ENCODE measurements at places on chromosomes 13 and 19. TPM values are rescaled to one million over a fixed set of nuclear protein-coding genes. Genes with fewer than 3 reads are reported as not detected.

GRCh38 chr13:114142640-114143490, 10.4 kb upstream of the RASA3 start:
- H3K4me1 ChIP-seq = peaks cover 67% of the 10 kb centered on the region
- DNase-seq = peak; percentile 92

Gene CYP4F8
- not detected for polyA plus RNA-seq

Gene P2RY11
- 14.7 TPM for polyA plus RNA-seq

DNA sequence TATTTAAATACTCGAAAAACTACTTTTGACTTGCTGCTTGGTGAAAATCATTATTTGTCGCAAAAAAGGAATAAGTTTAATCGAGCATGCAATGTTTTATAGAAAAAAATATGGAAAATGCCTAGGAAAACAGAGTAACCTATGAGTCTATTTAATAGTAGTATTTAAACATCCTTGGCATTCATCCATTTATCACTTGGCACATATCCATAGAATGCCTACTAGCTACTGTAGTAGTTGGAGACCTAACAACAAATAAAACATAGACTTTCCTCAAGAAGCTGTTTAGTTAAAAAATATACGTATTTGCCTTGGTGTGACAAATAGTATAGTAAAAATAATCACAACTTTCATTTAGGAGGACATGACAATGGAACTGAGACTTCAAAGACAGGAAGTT, 302.1 kb downstream of the DIAPH3 start:
- H3K27me3 ChIP-seq = no peaks in the 10 kb centered on the region
- no peaks in the 10 kb centered on the region for H3K36me3 ChIP-seq
- no peak overlapping the region for H3K27ac ChIP-seq
- H3K4me3 ChIP-seq = no peak overlapping the region

DNA sequence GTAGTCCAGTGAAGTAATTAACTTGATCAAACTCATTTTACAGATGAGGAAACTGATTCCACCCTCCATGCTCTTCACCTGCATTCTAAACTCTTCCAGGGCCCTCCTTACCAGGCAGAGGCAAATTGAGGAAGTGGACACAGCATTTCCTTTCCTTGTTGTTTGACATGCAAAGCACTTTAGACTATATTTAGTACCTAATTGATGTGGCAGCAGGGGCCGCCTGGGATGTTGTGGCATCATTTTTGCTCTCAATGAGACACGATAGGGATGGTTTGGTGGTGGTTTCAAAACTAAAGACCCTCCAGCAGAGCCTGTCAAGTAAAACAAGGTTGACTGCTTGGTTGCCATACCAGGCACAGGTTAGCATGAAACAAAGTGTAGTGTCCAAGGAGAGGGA, 7.9 kb downstream of the SIPA1L3 start:
- no peak overlapping the region for H3K4me3 ChIP-seq
- DNase-seq = no peak
- peak overlapping the region; percentile 73 for H3K27ac ChIP-seq
- H3K36me3 ChIP-seq = peaks cover 17% of the 10 kb centered on the region

DNA sequence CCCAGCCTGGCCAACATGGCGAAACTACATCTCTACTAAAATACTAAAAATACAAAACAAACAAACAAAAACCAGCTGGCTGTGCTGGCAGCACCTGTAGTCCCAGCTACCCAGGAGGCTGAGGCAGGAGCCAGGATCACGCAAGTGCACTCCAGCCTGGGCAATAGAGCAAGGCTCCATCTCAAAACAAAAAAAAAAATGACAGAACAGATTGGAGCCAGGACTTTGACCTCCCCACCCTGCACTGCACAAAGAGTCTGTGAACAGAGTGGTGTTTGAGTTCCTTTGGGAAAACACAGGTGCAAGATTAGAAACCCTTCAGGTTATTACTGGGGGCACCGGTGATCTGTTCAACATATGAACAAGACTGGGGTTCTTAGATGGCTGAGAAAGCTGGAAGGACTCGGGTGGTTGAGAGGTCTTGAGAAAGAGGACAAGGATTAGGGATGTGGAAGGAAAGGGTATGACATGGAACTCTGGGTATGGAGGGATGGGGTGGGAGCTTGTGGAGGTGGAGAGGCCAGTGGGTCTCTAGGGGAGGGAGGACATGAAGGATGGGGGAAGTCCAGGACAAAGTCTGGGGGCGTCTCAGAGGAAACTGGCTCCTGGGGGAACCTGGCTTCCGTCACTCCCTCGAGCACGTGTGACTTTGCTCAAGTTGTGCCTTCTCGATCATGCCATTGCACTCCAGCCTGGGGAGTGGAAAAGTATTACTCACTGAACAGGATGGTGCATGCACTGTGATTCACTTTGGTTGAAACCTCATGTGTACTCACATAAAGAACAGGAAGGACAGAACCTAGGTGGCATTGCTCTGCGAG, 25.9 kb downstream of the RCN3 start:
- no peak overlapping the region for H3K4me3 ChIP-seq
- DNase-seq = no peak
